ENCODE measurements at places on chromosomes 2 and 18.

GRCh38 chr18:78423811-78424210 lies 555.8 kb upstream of the SALL3 start:
- DNase-seq, result no peak

DNA sequence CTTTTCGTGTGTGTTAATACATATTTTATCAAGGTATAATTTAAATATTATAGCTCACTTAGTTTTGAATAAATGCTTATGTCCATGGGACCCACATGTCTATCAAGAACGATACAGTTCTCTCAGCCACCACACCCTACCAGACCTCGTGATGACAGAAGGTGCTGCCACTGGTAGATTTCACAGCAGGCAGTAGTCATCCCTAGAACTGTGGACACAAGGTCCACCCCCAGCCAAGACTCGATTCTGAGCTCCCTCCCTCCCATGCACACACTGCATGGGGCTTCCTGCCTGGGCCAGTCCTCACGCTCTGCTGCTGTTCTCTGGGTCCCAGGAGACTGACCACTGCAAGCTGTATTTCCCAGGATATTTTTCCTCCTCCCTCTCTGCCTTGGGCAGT lies 26.5 kb upstream of the CREB1 start:
- no peak for DNase-seq

- DNase-seq, result no peak
These were observed 195.5 kb downstream of the LNPK start for GRCh38 chr2:175806570-175806969.

- DNase-seq, result no peak
These were observed 155.6 kb downstream of the SETBP1 start for GRCh38 chr18:44836263-44836662.

GRCh38 chr2:145068509-145068908 lies 548.6 kb upstream of the ZEB2 start:
- DNase-seq, result no peak

DNA sequence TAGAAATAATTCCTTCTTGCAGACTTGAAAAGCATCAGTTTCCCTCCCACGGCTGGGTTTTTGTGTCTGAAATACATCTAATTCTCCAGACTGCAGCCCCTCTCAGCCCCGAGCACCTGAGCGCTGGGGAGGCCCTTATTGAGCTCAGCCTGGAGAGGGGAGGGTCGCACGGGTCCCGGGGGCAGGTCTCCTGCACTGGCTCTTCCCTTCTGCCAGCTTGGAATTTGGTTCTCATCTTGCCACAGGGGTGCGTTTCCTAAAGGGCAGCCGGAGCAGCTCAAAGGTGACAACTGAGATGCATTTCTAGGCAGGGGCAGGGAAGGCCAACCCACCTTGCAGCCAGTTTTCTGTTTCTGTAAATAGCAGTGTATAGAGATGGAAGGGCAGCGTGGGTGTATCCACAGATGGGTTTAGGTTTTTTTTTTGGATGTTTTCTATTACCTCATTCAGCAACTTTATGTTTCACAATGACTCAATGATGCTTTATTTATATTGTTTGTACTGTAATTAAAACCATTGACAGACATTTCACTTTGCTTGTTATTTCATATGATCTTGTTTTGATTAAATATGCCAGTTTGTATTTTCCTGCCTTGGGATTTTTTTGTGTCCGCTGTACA lies 37.0 kb downstream of the GBX2 start:
- DNase-seq, result no peak

DNA sequence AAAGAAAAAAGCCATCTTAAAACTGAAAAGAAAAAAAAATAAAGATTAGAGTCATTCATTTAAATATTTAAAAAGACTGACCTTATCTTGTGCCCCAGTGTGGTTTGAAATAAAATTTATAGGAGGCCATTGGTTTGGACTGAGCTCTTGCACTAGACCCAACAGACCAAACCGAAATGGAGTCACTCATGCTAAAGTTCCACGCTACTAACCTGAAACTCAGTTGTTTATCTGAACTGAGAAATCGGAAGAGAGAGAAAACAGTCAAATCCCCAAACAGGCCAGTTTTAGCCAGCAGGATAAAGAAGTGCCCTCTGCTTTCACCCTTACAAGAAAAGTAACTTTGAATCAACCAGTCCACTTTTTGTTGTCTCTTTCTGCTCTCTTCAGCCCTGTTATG lies 18.2 kb downstream of the RBM43 start:
- DNase-seq, result no peak

GRCh38 chr2:68469935-68470334 lies 2.5 kb downstream of the APLF start:
- peak; percentile 20 for DNase-seq

DNA sequence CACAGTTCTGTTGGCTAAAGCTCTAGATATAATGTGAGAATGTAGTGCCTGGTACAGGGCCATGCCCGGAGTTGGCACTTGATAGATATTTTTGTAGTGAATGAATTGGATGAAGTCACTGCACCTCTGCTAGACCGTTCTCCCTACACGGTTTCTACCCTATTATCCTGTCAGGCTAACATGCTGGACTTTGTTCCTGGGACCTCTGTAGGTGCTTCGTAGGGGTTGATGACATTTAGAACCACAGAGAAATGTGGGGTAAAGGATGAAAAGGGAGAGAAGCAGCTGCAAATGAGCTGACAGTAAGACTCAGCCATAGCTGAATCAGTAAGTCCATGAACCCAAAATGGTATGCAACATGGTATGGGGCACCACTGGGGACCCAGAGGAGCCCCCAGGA lies 4.1 kb upstream of the FBLN7 start:
- DNase-seq, result no peak

- DNase-seq, result no peak
These were observed 11.0 kb upstream of the SMCHD1 start for GRCh38 chr18:2644535-2644934.

GRCh38 chr2:233270366-233270765 lies 18.9 kb downstream of the ATG16L1 start:
- DNase-seq, result no peak

DNA sequence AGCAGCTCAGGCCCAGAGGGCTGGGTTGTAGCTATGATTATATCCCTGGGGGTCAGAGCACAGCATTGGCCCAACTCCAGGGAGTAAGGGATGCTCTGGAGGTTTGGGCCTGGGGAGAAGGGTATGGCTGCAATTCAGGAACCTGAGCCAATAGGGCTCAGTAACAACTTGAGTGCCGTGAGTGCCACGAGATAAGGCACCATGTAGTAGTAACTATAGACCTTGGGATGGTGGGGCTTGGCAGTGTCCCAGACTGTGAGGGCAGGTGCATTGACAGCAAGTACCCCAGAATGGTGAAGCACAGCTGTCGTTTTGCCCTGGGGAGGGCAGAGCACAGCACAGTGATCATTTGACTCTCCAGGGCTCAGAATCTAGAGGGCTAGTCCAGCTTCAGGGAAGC lies 45.1 kb upstream of the ZNF396 start:
- no peak for DNase-seq

DNA sequence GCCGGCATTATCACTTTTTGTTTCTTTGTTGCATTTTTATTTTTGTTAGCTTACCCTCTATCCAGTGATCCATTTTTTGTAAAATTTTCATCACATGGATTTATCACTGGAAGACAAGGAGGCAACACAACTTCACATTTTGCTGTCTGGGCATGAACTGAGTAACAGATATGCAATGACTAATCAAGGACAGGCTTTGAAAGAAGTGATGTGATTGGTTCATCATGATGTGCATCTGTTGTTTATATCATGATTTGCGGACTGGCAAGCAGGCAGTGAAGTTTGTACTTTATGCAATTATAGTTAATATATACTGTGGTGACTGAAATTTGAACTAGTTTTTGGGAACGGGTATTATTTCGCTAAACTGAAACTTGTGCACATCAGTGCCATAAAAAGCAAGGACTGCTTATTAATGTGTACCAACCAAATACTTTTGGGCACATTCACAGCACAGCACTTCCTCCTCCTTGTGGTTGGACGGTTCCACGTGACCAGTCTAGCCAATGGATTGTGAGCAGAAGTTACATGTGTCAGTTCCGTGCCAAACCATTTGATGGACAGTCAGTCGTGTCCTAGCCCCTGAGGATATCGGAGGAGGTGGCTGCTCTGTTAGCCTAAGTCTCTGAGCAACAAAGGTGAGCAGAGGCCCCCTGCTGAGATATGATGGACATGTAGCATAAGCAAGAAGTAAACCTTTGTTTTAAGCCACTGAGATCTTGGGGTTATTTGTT lies 201.4 kb upstream of the SIX2 start:
- DNase-seq, result peak; percentile 49

DNA sequence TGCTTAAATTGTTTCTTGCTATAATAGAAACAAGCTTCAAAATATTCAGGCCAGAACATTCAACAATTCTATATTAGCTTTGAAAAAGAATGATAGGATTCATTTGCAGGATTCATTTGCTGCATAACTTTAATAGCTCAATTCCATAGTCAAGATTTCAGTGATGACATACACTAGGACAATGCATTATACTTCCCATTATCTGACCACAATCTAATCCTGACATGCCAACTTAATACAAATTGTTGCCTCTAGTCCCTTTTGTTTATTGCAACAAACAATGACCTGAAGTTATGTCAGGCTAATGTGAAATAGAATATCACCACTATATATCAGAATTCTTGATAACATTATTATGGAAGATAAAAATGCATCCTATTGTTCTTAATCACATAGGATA lies 169.4 kb downstream of the DNAH7 start:
- peak; percentile 39 for DNase-seq

GRCh38 chr2:108941767-108942166 lies 47.3 kb downstream of the EDAR start:
- no peak for DNase-seq

DNA sequence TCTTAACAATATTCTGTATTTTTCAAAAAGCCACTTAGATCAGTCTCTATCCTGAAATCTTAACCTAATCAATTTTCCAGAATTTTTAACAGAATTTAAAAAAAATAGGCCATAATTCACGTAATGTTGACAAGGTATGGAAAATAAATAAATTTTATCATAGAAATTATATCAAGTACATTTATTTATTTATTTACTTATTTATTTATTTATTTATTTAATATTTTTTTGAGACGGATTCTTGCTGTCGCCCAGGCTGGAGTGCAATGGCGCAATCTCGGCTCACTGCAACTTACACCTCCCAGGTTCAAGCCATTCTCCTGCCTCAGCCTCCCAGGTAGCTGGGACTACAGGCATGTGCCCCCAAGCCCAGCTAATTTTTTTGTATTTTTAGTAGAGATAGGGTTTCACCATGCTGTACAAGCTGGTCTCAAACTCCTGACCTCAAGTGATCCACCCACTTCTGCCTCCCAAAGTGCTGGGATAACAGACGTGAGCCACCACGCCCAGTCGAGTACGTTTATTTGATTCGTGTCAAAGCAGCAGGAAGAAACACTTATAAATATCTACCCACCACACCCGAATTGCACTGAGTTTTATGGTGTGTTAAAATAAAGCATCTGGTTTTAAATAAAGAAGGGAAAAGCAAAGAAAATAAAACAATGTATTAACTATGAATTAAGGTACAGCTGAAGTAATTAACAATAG lies 60.1 kb downstream of the DSC3 start:
- no peak for DNase-seq

- DNase-seq, result no peak
These were observed 30.2 kb downstream of the AMER3 start for GRCh38 chr2:130785466-130786055.

All from HCEC 1CT (cell line).